ENCODE measurements at places on chromosomes 12 and 14.

DNA sequence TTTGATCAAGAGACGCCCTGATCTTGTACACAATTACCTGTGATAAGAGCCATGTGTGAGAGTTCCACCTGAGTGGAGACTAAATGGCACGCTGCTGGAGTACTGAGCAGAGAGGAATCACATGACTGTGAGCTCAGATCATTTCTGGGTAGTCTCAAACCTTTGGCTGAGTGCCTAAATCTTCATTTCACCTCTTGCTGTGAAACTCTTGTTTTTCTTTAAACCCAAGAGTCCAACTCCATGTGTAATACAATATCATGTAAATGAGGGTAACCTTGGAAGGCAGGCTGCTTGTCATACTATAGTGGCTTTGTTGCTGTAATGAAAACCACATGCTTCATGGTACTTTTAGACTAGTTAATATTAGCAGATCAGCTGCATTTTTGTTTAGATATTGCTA, 156.9 kb downstream of the CAND1 start:
- peak; percentile 54 for DNase-seq

DNA sequence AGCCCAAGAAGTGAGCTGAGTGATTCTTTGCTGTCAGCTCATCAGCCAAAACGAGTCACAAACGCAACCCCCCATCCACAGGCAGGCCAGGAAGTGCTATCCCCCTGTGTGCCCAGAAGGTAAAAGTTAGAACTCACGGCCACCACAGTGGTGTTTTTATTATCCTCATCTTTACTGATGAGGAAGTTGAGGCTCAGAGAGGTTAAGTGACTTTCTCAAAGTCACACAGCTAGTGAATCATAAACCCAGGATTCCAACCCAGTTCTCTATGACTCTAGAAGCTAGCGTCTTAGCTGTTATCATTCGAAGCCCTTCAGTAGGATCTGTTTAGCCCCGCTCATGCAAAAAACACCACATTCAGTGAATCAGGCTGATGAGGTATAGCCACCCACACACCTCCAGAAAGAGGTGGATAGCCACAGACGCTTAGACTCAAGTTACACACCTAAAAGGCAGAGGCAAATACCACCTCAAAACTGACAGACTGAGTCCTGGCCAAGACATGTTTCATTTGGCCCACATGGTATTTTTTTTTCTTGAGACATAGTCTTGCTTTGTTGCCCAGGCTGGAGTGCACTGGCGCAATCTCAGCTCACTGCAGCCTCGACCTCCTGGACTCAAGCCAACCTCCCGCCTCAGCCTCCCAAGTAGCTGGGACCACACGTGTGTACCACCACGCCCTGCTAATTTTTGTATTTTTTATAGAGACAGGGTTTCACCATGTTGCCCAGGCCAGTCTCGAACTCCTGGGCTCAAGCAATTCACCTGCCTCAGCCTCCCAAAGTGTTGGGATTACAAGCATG, 100.7 kb downstream of the SCARB1 start:
- DNase-seq: no peak

DNA sequence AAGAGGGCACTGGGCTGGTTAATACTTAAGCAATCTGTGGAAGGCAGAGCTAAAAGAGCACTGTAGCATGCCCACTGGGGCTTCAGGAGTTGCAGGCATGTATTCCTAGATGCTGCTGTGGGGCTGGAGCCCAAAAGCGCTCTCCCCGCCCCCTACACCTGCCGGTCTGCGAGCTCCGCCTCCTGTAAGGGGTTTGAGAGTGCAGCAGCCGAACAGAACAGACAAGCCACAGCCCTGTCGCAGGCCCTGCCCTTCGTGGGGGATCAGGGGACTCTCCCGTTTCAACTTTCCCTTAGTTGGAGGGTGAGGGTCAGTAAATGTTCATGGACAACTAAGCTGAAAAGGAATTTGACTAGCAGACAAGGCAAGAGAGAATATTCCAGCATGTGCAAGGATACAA, 17.6 kb downstream of the SLC38A6 start:
- DNase-seq: no peak

DNA sequence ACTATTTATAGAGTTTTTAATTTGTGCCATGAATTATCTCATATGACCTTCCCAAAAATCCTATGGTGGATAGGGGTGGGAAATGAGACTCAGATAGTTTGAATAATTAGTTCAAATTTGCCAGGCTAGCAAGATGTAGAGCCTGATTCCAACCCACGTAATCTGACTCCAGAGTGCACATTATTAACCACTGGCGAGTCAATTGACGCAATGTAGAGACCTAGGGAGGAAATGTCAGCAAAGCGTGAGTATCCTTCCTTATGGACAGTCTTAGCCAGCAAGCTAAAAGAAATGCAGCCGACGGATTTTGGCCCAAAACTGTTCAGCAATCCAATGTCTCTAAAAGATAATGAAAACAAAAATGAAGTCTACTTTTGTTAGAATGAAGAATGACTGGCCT, 193.3 kb upstream of the KRR1 start:
- no peak for DNase-seq

- DNase-seq: peak; percentile 79
Measured at GRCh38 chr14:69657950-69658355, 46.6 kb downstream of the SUSD6 start.

GRCh38 chr12:122659579-122659978, 43.6 kb downstream of the HCAR2 start:
- DNase-seq: no peak

GRCh38 chr14:65949711-65950516, 536.3 kb upstream of the CCDC196 start:
- peak; percentile 17 for DNase-seq

DNA sequence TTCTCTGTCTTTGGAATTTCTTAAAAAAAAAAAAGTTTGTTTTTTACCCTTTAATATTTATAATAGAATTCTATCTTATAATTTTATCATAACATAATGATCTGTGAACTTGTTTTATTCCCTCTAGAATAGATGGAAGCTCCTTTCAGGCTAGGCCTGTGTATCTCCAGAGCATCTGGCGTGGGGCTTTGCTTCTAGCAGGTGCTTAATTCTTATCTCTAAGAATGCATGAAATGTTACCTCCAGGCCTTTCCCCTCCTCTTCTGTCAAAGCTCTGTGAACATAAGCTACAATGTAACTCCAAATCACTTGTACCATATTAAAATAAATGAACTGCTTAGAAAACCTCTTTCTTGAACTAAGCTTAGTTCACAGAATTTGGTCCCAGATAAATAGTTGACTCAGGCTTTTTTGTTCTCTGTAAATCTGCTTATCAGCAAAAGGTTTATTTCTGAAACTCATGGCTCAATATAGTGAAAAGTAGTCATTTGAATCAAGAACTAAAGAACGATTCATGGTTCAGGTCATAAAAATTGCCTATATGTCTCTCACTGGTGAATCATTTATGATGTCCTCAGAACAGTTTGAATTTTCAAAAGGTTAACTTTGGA, 407.1 kb downstream of the TRHDE start:
- DNase-seq: no peak

GRCh38 chr14:94043756-94044475, 17.8 kb downstream of the OTUB2 start:
- DNase-seq: no peak

GRCh38 chr14:62957562-62957961, 87.7 kb downstream of the KCNH5 start:
- DNase-seq: no peak

- DNase-seq: no peak
Measured at GRCh38 chr14:71414631-71415403, 507.6 kb downstream of the PCNX1 start.

- peak; percentile 37 for DNase-seq
Measured at GRCh38 chr14:106694638-106695393, 1168.4 kb downstream of the TMEM121 start.

DNA sequence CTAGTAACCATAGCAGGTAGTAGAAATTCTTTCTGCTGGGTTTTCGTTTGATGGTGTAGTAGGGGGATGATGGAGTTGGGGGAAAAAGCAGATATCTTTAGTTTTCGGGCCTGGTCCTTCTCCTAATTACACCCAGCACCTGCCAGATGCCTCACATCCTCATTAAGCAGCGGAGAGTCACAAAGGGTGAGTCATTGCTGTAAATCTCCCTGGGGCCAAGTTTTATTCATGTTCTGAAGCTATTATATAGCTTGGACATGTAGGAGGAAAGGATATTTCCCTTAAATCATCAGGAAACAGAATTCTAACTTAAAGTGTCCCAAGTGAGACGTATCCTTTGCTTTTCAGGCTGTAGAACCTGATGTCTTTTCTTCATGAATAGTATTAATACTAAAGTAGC, 4.9 kb upstream of the NECAP1 start:
- DNase-seq: peak; percentile 91

- no peak for DNase-seq
Measured at GRCh38 chr12:19428246-19428645, 11.0 kb upstream of the AEBP2 start.

DNA sequence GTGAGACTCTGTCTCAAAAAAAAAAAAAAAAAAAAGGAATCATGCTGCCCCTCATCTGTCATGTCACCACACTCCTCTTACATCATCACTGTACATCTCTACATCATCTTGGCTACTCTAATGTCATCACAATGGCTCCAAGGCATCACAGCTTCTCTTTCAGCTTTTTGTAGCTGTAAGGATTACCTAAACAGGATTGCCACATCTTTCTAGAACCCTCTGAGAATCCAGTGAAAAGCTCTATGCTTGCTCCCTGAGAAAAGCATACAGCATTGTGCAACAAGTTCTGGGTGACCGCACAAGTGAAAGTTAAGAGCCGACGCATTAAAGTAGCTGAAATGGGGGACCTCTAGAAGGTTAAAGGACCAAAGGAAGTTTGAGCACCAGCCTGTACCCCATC, 272.5 kb downstream of the C12orf50 start:
- DNase-seq: no peak

DNA sequence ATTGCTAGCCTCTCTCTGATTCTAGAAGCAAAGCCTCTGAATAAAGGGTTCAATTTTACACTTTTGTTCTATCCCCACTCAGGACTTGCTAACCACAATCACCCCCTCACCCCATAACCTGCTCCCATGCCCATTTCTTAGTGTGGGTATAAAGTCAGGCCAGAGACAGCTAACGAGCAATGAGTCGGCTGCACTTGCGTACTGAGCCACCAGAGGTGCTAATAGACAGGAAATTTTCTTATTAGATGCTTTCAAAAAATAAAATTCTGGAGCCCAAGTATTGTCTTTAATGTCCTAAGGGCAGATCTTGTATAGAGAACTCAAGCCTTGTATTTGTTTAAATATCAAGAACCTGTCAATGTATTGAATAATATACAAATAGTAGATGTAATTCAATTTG, 256.9 kb downstream of the SYT1 start:
- DNase-seq: no peak

GRCh38 chr12:94240171-94240570, 91.8 kb downstream of the PLXNC1 start:
- DNase-seq: no peak

- DNase-seq: no peak
Measured at GRCh38 chr12:38350342-38351174, 34.0 kb downstream of the ALG10B start.

DNA sequence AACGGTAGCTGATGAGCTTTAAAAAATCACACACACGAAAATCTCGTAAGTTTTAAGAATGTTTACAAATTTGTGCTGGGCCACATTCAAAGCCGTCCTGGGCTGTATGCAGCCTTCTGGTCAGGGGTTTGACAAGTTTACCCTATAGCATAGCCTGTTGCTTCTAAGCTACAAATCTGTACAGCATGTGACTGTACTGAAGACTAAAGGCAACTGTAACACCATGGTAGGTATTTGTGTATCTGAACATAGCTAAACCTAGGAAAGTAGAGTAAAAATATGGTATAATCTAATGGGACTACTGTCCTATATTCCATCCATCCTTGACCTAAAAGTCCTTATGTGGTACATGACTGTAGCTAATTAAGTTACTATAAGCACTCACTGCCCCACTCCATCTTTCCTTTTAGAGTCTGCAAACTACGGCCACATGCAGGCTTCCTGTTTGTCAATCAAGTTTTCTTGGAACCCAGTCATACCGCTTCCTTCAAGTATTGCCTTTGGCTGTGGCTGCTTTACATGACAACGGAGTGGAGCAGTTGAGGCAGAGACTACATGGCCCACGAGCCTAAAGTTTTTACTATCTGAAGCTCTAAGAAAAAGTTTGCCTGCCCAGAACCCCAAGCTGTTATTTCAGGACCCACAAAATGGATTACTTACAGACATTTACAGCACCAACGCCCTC, 18.5 kb downstream of the KRT7 start:
- DNase-seq: no peak

GRCh38 chr12:113373969-113374368, 15.6 kb downstream of the PLBD2 start:
- DNase-seq: no peak

DNA sequence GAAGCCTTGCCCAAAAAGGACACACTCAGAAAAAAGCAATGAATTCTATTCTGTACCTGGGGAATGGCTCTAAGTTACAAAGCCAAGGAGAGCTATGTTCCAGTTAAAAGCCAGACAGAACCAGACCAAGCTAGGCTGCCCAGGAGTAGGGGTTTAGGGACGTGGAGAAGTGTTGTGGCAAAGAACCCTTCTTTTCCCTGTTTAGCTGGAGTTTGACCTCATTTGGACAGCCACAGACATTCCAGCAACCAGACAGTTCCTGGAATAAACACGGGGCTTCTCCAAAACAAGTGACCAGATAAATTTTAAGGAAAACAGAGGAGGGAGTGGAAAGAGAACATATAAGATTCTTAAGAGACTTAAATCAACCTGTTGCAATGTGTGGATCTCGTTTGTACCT, 62.3 kb downstream of the GCH1 start:
- DNase-seq: no peak

GRCh38 chr12:51351913-51352532, 5.5 kb upstream of the CELA1 start:
- peak; percentile 77 for DNase-seq

GRCh38 chr14:81211844-81212243, 8.9 kb downstream of the GTF2A1 start:
- DNase-seq: no peak

- no peak for DNase-seq
Measured at GRCh38 chr14:103526914-103527248, 2.1 kb upstream of the TRMT61A start.

GRCh38 chr12:47270782-47271664, 191.3 kb upstream of the AMIGO2 start:
- DNase-seq: no peak

DNA sequence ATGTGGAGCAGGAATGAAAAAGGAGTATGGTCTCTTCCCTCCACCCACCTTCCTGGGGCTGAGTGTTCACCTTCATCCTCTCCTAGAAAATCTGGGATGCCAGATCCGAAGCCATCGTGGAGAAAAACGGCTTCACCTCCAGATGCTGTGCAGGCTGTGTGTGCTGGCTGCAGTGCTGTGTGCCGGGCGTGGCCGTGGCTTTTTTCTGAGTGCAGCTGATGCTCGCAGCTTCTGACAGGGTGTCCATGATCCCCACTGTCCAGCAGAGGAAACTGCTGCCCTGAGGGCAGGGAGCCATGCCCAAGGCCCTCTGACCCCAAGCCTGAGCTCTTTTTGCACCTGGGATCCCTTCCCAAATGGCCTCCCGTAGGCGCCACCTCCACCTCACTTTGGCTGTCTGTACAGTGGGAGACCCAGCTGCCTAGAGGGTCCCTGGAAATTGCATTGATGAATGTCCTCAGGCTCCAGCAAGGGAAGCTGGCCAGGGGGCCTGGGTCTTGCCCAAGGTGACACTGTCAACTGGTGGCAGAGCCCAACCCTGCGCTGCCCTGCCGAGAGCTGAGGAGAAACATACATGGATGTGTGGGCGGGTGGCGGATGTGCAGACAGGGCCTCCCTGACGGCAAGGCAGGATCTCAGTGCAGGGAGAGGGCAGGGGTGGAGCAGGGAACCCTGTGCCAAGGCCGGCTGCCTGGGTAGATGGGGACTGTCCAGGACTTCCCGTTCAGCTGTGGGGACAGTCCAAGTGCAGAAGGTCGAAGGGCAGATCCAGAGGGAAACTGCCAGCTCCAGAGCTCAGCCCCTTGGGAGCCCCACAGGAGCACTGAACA, 53.3 kb downstream of the BEGAIN start:
- no peak for DNase-seq

- no peak for DNase-seq
Measured at GRCh38 chr14:93980456-93981201, 4.3 kb upstream of the ASB2 start.

Measured in NCI-H146 (cell line).